ENCODE measurements at places on chromosomes 6 and 20.
A peak's percentile ranks its signal among the peaks of the same experiment; 100 is the strongest.

GRCh38 chr6:137036566-137037300 lies 8.0 kb downstream of the IL20RA start:
- no peak for DNase-seq

GRCh38 chr20:44218446-44218845 lies 7.9 kb upstream of the OSER1 start:
- peak; percentile 4 for DNase-seq

DNA sequence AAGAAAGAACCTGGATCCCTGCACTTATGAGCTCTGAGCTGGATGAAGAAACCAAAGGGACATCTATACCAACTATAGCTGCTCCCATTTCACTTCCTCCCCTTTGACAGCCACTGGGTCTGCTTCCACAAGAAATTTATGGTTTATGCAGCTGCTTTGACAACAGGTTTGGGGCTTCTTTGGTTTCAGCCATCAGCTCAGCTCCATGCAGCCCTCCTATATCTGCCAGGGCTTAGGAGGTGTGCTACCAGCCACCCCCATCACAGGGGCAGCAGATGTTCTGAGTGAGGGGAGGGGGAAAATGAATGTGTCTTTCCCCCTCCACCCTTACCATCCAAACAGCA lies 29.2 kb upstream of the PKHD1 start:
- no peak for DNase-seq

DNA sequence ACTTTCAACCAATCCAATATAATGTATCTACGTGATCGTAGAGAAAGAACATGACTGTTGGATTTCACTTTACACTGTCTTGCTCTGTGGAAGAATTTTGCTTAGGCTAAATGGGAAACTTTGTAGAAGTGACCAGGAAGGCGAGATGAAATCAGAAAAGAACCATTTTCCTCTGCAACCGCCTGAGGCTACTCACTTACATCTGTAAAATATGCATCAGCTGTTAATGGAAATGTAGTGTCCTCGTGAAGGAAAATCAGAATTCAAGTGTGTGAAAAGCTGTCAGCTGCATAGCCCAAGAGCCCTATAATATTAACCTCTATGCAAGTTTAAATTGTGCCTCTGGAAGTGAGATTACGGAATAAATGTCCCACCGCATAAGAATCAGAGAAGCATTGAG lies 277.9 kb downstream of the C6orf118 start:
- DNase-seq: no peak

- DNase-seq: no peak
These were observed 4.0 kb upstream of the UBD start for GRCh38 chr6:29563435-29563965.

- DNase-seq: no peak
These were observed 40.0 kb downstream of the RRBP1 start for GRCh38 chr20:17641993-17642392.

- no peak for DNase-seq
These were observed 197.2 kb downstream of the KIF6 start for GRCh38 chr6:39527792-39528564.

DNA sequence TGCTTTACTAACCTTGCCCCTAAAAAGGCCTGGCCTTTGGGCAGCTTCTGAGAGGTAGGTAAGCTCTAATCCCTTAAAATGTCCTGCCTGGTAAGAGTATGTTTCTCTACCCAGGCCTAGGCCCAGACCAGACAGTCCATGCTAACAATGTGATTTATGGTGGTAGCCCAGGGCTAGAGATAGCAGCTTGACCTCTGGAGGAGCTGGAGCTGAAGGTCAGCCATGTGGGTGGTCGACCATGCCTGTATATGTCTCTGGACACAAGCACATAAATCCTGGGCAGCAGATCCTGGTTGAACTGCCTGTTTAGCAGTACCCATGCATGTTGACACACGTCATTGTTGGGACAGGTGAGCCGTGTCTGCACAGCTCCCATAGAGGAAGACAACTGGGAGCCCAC lies 62.1 kb upstream of the PHACTR1 start:
- DNase-seq: no peak

DNA sequence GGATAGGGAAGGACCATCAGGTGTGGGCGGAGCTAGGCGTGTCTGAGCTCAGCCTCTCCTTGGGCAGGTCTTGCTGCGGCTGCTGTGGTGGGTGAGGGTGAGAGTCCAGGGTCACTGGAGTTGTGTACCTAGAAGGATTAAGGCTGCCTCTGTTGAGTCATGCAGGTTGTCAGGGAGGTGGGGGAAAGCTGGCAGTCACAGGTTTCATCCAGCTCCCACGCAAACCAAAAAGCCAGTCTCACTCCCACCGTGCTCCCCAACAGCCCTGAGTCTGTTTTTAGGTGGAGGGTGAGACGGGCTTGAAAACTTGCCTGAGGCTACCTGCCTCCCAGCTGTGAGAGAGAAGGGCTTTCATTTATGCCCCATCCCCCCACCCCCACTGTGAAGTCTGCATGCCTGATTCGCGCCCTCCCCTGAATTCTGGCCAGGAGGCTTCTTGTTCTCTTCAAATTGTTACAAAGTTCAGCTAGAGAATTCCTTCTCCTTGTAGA lies 161.5 kb downstream of the MYLK4 start:
- DNase-seq: no peak

- DNase-seq: no peak
These were observed 137.8 kb downstream of the IPCEF1 start for GRCh38 chr6:154218787-154219186.

GRCh38 chr20:51271931-51272330 lies 249.0 kb upstream of the KCNG1 start:
- no peak for DNase-seq

DNA sequence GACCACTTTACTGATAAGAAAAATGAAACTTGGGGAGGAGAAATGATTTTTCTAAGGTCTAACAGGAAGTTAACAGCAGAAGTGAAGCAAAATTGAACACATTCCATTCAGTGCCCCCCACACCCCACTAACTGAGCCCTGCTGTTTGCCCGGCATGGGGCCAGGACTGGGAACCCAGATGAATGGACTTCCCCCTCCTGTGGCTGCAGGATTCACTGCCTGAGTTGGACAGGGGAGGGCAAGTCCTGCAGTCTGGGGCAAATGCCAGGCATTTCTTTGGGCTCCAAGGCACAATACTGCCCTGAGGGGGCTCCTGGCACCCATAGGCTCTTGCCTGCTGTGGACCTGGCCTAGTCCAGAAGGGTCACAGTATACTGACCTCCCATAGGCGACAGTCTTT lies 28.3 kb downstream of the FYN start:
- no peak for DNase-seq

DNA sequence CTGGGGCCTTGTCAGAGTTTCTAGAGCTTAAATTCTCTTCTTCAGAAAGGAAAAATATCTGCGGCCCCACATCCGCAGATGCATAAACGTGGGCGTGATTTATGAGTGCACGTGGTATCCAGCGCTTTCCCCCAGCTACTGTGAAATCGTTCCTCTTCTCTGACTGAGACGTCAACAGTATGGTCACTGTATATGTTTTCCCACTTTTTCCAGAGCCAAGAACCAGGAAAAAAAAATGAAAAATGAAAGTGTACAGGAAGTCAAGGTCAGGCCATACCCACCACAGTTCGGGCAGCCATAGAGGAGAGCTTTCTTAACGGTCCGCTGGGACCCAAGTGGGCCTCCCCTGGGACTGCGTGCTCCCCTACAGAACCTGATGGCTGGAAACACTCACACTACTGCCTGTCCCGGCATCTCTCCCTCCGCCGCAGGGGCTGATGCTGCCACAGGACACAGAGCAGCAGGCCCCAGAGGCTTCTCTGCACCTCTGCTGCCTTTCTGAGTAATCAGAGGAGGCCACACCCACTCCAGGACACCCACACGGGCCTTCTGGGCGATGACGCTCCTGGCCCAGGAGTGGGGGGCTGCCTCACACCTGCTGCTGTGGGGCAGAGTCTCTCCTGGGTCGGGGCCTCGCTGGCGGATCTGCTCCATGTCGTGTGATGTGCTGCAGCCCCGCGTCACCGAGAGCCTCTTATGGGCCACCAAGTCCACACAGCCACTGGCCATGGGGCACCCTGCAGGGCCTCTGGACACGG lies 16.4 kb upstream of the STX16 start:
- peak; percentile 40 for DNase-seq

- no peak for DNase-seq
These were observed 9.1 kb downstream of the KIZ start for GRCh38 chr20:21134883-21135493.

DNA sequence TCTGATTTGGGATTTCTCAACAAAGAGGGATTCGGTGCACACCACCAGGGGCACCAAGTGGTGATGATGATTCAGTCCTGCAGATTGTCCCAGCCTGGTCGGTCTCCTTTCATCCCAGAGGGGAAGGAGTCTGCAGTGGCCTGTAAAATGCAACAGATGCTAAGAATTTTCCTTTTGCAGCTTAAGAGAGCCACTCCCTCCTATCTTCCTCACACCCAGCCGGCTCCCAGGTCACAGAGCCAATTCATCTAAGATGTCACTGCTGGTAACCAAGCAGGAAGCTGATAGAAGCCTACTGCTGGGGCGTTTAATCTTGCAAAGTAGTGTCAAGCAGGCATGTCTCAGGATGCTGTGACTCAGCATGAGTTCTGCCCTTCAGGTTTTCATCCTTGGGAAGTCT lies 203.8 kb upstream of the LRFN2 start:
- DNase-seq: no peak

- no peak for DNase-seq
These were observed 78.0 kb downstream of the PPP1R14C start for GRCh38 chr6:150220634-150221551.

- no peak for DNase-seq
These were observed 52.4 kb downstream of the RNF217 start for GRCh38 chr6:125014661-125014957.

- DNase-seq: no peak
These were observed 15.6 kb upstream of the PRDM13 start for GRCh38 chr6:99590728-99591672.

DNA sequence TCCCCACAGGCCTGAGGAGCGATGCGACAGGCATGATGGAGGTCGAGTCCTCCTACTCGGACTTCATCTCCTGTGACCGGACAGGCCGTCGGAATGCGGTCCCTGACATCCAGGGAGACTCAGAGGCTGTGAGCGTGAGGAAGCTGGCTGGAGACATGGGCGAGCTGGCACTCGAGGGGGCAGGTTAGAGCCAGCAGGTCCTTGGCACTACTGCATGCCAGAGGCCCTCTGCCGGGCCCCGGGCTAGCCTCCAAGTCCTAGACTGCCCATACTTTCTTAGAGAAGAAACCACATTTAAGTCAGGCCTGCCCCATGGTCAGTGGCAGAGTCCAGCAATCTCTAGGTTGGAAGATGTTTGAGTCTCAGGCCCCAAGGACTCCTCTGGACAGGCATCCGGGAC lies 32.1 kb downstream of the PKIG start:
- no peak for DNase-seq

DNA sequence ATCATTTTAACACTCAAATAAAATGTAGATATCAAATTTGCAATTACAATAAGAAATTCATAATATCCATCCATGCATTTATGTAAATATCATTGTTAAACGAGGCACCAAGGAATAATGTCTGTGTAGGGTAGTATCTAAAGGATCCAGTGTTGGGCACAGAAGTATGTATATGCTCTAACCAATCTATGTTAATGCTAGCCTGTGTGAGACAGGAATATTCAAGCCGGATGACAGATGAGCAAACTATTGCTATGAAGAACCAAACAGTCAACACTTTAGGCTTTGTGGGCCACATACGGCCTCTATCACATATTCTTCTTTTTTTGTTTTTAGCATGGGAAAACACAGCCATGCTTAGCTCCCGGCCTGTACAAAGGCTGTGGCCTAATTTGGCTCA lies 45.0 kb downstream of the HUS1B start:
- DNase-seq: no peak

DNA sequence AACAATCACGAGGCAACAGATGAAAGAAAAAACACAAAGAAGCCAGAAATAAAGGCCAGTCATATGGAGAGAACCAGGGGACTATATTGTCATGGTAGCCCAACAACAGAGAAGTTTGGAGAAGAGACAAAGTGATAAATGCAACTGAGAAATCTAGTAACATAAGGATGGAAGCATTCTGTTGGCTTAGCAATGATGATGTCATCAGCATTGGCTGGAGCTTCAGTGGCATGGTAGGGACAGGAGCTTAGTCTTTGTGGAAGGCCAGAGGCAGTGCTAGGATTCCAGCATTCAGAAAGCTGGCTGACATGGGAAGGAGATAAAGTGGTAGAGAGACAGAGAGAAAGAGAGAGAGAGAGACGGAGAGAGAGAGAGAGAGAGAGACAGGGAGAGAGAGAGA lies 276.4 kb downstream of the TRDN start:
- DNase-seq: no peak

DNA sequence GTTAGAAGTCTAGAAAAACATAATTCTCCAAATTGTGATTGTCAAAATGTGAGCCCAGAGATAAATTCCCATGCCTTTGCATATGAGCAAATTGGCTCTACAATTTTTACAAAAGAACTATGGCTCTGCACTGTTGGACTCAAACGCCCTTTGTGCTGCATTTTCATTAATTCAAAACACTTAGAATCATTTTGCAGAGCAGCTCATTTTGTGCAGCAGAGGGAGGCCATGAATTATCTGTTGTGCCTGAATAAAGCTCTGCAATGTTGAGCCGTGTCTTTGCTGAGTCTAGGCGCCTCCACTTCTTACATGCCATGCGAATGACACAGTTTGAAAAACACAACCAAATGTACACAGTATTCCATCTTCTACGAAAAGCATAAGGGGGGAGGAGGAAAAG lies 230.2 kb downstream of the PRKN start:
- no peak for DNase-seq
